ENCODE measurements at places on chromosomes 16 and 17. TPM values are rescaled to one million over a fixed set of nuclear protein-coding genes. Genes with fewer than 3 reads are reported as not detected.

Gene MYLK3
- total RNA-seq = 0.34 TPM

Gene KRTAP4-5
- total RNA-seq = not detected

Gene CCL7
- total RNA-seq = not detected

Gene CD300E
- not detected for total RNA-seq

Gene TMEM132E
- not detected for total RNA-seq

Gene MGAT5B
- total RNA-seq = 0.34 TPM

Gene KRT13
- total RNA-seq = not detected

Gene ADAMTS18
- 64.5 TPM for total RNA-seq

Gene DUXB
- total RNA-seq = not detected

Gene TAC4
- total RNA-seq = not detected

Gene MYH8
- total RNA-seq = not detected

Gene TSPAN10
- 0.68 TPM for total RNA-seq

Gene PRR29
- 0.85 TPM for total RNA-seq

Gene GPR142
- total RNA-seq = 0.68 TPM

Gene FAM20A
- total RNA-seq = not detected

Gene DNASE1L2
- 0.56 TPM for total RNA-seq

Gene TMEM100
- total RNA-seq = 8.0 TPM

Gene PABPN1L
- total RNA-seq = not detected

Gene RBFOX1
- not detected for total RNA-seq

Gene GP1BA
- total RNA-seq = not detected

Gene SMIM5
- total RNA-seq = 0.09 TPM

Gene PDXDC1
- 119 TPM for total RNA-seq

Gene MRM3
- total RNA-seq = 24.4 TPM

Gene MYH3
- total RNA-seq = 0.34 TPM

Gene PARD6A
- total RNA-seq = 6.3 TPM

Measured in dermis blood vessel endothelial cell (primary cell).